ENCODE measurements at places on chromosomes 16 and 17.

- DNase-seq, result peak; percentile 45
These were observed 76.4 kb upstream of the TBX2 start for GRCh38 chr17:61323003-61323908.

- no peak for DNase-seq
These were observed 444.2 kb downstream of the SOX9 start for GRCh38 chr17:72565006-72565405.

DNA sequence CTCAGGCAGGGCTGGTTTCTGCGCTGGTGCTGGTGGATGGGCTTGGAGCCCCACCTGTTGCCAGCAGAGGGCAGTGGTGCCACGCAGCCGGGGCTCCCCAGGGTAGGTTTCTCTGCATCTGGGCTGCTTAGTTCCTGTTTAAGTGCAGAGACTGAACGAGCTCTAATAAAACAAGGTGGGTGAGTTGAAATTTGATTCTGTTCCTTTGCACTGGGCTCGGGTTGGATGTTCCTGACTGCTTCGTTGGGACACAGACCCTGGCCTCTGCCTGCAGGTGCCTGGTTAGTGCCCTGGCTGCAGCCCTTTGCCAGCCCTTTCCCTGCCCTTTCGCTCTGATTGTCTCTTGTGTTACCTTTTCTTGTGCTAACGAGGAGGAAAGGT is 30.0 kb downstream of the TBCD start:
- peak; percentile 78 for DNase-seq

DNA sequence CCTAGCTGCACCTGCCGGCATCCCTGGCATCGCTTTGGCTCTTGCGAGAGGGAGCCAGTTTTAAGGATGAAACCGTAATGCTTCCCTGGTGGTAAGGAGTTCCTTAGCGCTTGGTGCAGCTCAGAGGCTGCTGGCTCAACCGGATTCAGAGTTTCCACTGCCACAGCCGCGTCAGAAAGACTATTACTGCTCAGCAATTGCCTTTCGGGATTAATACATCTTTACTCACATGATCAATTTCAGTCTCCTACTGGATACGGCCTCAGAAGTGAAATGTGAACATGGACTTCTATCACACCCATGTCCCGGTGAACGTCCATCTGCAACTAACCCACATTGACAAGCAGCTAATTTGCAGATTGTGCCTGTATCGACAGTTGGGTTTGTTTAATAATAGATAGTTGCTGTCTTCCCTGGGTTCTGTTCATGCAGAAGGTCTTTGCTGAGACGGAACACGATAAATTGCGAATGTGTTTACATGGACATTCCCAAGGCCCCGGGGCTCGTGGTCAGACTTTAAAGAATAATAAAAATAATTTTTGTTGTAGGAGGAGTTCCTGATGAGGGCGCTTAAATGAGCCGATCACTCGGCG is 175.4 kb downstream of the ENGASE start:
- DNase-seq, result no peak

DNA sequence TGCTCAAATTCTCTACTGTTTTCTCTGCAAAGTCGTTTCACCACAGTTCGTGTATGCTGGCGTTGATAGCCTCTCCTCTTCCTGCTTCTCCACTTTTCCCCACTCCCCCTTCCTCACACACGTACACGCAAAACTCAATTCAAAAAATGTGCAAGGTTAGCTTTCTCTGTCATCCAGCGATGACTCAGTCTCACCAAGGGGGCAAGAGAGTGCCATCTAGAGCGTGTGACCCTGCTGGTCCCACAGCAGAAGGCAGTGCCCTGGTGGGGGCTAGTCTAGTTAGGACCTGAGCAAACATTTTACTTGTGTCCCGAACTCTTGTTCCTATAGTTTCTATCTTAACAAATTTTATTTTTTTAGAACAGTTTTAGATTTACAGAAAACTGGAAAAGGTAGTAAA is 121.2 kb upstream of the CHMP6 start:
- DNase-seq, result no peak

DNA sequence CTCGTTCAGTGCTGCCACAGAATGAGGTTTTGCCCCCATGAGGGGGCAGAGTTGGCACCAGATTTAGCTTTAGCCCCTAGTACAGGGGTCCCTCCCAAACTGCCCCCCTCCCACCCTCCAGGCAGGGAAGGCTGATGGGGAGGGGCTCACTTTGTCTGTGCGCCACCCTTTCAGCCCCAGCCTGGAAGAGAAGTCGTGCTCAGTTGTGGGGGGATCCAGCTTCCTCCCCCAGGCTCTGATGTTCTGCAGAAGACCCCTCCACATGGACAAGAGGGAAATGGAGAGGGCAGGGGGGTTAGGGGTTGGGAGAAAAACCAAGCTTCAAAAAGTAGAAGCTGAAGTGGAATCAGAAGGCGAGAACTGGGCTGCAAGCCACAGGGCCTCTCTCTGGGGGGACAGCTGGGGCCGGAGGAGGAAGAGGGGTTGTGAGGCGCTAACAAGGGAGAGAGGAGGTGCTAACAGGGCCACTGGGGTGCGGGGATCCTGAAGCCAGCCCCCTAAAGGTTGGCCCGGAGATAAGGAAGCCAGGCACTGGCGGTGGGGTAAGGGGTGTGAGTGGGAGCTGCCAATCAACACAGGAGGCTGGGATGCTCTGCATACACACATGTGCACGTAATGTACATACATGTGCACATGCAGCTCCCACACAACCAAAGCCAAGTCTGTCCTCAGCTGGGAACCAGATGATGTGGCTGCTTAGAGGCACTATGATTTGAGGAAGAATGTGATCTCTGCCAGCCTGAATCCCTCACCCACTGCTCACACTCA is 7.0 kb upstream of the TMEM92 start:
- DNase-seq, result peak; percentile 34

DNA sequence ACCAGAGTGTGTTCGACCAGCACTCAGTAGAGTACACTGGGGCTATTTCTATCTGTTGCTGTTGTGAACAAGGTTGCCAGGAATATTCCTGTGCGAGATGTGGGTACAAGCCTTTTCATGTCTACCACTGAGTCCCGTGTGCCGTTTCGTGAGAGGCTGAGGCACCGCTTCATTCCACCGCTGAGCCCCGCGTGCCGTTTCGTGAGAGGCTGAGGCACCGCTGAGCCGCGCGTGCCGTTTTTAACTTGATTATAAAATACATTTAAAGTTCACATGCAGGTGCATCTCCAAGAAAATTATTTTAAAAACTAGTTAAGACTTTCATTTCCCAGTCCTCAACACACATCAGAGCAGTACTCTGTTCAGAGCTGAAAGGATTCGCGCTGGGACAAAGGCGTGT is 78.7 kb upstream of the ZNF750 start:
- DNase-seq, result no peak

- peak; percentile 89 for DNase-seq
These were observed 35.1 kb downstream of the IGF2BP1 start for GRCh38 chr17:49031965-49032928.

- DNase-seq, result no peak
These were observed 68.7 kb downstream of the N4BP1 start for GRCh38 chr16:48541108-48541786.

GRCh38 chr17:80909635-80910034 is 82.0 kb upstream of the CHMP6 start:
- no peak for DNase-seq

DNA sequence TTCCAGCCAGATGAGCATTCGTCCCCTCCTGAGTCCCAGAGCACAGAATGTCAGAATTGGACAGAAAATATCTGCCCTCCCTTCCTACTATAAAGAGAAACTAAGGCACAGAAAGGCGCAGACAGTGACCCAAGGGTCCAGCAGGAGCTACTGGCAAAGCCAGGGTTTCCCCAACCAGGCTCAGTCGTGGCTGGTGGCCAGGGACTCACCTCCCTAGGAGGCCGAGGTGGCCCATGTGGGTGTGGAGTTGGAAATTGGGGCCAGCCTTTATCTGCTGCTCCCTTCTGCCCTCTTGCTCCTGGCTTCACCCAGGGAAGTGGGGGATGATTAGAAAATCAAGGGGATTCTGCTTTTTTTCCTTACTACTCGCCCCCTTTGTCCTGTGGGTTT is 1.1 kb downstream of the DRC7 start:
- no peak for DNase-seq

DNA sequence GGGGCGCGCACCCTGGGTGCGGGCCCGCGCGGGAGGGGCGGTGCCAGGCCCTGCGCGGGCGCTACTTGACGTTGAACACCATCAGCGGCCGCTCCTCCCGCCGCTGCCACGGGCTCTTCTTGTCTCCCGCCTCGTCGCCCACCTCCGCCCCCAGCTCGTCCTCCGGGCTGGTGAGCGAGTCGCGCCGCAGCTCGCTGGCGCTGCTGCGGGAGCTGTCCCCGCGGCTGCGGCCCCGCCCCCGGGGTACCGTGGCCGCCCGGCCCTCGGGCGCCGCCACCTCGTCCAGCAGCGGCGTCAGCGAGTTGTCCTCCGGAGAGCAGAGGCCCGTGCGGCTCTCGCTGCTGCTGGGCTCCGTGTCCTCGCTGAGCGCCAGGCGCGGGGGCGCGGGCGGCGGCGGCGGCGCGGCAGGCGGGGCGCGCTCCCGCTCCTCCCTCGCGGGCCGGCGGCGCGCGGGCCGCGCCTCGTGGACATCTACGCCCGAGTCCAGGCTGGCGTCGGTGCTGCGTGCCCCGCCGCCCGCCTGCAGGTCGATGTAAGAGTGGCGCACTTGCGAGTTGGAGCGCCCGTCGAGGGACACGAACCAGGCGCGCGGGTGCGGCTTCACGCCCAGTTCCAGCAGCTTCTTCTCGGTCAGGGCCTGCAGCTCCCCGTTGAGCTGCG is 8.7 kb downstream of the GRN start:
- DNase-seq, result peak; percentile 11

- DNase-seq, result peak; percentile 22
These were observed 85.5 kb upstream of the DOC2B start for GRCh38 chr17:266701-267667.

DNA sequence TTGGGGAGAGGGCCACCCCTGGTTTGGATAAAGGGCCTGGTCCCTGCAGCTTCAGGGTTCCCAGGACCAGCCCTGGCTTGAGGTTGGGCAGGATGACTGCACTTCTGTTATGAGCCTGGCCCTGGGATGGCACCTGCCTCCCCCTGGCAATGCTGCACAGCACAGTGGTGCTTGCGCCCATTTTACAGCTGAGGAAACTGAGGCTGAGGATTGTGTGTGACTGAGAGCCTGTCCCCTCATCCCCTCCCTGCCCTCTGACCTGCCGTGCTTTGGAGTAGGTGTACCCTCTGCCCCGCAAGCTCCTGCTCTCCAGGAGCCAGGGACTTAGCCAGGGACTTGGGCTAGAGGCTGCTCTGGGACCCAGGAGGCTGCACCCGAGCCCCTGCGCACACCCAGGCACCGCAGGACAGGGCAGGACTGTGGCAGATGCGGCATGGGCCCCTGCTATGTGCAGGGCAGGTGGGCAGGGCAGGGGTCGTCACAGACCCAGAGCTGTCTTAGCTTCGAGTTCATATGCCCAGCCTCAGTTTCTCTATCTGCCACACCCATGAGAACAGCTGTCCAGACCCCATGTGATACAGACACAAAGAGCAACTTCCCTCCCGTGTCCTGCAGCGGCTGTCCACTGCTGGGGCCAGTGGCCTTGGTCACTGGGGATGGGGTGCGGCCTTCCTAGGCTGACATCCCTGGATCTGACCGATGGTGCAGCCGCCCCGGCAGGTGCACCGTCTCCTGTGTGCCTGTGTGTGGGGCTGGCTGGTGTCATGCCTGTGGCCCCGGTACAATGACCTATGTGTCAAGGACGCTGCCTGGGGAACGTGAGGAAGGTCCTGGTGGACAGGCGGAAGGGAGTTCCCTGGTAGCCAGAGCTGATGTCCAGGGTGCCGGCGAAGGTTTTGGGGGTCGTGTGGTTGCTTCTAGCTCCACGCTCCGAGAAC is 36.6 kb downstream of the BAHCC1 start:
- DNase-seq, result no peak

DNA sequence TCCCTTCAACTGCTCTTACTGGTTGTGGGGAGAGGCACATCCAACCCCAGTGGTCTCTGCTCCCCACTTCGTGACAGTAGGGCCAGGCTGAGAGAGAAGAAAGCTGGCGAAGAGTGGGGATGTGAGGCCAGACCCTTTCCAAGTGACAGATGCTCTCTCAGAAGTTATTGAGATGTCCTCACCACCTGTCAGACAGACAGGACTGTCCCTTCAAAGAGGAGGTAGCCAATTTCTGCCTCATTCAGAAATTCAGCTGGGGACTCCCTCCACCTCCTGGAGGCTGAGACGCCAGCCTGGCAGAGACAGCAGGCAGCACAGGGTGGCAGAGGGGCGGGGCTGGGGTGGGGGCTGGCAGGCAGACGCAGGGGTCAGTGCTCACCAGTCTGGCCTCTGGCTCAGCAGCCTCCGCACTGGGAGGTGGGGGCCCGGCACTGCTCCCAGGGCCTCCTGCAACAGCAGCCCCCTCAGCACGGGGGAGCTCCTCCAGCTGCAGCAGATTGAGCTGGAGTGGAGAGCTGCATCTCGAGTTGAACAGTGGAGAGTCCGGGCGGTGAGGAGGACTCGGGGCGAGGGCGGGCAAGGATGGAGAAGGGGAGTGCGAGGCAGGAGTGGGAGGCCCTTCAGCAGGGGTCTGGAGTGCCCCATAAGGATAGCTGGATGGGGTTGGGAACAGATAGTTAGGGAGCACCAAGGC is 9.2 kb downstream of the PER1 start:
- no peak for DNase-seq

DNA sequence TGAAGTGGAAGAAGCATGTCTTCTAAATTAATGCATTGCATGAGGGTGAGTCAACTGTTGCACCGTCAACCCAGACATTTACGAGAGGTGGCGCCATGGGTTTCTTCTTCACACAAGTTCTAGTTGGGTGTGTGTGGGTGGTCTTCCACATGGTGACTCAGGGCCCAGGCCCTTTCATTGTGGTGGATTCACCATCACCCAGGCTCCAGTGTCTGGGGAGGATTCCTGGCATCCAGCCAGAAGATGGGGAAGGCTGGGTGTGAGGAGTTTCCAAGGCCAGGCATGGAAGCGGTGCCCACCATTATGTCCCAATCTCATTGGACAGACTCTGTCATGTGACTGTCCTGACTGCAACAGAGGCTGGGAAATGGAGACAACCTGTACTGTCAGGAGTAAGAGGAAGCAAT is 21.4 kb upstream of the JPH3 start:
- DNase-seq, result peak; percentile 56

GRCh38 chr16:62363501-62363900 is 327.3 kb upstream of the CDH8 start:
- no peak for DNase-seq

- peak; percentile 37 for DNase-seq
These were observed 358.1 kb downstream of the ZFHX3 start for GRCh38 chr16:72689851-72690250.

- DNase-seq, result peak; percentile 29
These were observed 4.6 kb upstream of the NPIPB2 start for GRCh38 chr16:11946433-11946832.

DNA sequence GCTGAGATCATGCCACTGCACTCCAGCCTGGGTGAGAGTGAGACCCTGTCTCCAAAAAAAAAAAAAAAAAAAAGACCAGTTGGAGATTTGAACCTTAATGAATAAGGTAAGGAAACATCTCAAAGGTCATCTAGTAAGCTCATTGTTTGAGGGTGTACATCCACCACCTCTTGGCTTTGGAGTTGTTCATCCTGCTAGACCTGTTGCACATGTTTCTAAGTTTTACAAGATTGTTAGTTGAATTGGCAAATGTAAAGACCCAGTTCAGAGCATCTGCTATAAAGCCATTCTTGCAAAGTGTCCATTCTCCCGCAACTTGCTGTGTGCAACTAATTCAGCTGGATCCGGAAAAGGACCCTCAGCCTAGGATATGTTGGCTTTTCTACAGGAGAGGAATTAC is 1.5 kb downstream of the PSMD7 start:
- no peak for DNase-seq

GRCh38 chr16:75942936-75943335 is 216.6 kb upstream of the CPHXL start:
- no peak for DNase-seq

Measured in cardiac fibroblast (primary cell).